ENCODE measurements at places on chromosomes 7 and 10.

DNA sequence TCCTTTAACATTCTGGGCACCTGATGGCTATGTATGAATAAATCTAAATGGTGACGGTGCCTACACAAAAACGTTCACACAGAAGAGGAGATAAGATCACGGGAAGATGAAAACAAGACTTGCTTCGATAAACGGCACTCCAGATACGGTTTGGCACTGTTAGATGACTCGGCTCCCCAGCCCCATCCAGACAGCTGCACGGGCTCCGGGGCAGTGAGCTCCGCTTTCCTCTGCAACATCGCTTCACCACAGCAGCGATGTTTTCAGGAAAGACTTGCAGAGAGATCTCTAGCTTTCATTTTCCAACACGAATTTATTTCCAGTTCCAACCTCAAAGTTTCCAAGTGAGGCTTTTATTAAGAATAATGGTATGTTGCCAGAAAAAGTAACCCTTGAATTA is 132.1 kb downstream of the KLF6 start:
- DNase-seq: no peak

- DNase-seq: no peak
Observed at GRCh38 chr7:30251708-30252329, 32.6 kb upstream of the ZNRF2 start.

- no peak for DNase-seq
Observed at GRCh38 chr10:3072641-3073360, 5.5 kb downstream of the PFKP start.

GRCh38 chr7:137755846-137756651 is 90.7 kb downstream of the DGKI start:
- no peak for DNase-seq

DNA sequence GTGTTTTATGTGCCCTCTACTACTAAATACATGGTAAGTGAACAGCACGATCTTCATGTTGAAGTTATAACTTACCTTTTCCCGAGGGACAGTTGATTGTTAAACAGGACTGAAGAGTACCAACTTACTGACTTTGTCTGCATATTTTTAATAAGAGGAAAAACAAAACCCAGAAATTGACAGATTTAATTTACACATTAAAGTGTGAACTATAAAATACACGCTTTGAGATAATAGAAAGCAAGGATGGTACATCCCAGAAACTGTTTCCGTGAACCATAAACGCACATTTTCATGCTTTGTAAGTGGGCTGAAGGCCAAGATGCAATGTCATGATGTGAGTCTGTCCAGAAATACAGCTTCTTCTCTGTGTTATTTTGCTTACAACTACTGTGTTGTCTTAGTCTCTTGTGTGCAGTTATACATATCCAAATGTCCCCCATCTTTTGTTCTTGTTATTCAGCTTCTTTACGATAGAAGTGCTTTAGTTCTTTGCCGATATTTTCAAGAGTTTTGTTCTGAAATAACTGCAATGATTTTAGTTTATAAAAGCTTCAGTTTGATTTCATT is 190.1 kb downstream of the MLLT10 start:
- DNase-seq: no peak

DNA sequence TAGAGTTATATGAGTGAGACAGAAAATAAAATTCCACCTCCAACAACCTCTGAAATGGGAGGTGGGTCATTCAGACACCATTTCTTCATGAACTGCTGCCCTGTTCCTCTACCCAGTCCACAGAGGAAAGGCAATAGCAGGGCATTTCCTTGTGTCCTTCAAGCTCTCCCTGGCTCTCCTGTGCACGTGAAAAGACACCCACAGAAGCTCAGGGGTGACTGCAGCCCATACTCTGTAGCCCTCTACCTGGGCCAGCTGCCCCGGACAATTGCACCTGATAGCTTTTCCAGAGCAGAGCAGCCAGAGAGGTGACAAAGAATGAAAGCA is 10.0 kb downstream of the ST8SIA6 start:
- DNase-seq: no peak

DNA sequence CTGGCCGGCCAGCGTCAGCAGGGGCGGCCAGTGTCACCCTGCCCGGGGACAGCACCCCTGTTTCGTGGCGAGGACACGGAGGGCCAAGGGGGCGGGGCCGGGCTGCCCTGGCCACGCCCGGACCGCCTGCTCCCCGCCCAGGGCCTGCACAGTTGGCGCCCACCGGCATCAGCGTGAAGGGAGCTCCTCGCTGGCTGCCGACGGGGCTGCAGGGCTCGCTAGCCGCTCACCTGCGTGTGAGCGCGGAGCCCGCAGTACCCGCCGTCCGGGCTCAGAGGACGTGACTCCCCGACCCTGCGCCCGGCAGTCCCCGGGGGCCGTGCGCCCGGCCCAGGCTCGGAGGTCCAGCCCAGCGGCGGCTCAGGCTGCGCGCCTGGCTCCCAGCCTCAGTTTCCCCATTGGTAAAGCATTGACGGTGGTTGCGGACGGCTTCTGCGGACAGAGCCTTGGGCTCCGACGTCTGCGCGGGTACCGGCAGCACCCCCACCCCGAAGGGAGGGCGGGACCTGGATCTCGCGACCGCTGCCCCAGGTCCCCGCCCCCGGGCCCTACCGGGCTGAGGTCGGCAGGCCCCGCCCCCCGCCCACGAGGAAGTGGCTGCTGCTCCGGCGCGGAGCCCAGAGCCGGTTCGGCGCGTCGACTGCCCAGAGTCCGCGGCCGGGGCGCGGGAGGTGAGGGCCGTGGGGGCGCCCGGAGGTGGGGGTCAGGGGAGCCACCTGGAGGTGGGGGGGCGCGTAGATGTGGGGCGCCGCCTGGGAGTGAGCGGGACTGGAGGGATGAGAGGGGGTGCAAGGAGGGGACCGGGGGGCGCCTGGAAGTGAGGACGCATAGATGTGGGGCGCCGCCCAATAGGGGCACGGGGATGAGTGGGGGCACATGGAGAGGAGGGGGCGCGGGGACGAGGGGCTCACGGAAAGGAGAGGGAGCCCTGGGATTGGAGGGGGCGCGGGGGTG is at the start of gene ARPC1B:
TSS of gene ARPC1B (plus strand) at position 620 of the 954 bp plus-strand sequence. CDS start 10,985 bp downstream, outside the sequence.
- peak; percentile 43 for DNase-seq

DNA sequence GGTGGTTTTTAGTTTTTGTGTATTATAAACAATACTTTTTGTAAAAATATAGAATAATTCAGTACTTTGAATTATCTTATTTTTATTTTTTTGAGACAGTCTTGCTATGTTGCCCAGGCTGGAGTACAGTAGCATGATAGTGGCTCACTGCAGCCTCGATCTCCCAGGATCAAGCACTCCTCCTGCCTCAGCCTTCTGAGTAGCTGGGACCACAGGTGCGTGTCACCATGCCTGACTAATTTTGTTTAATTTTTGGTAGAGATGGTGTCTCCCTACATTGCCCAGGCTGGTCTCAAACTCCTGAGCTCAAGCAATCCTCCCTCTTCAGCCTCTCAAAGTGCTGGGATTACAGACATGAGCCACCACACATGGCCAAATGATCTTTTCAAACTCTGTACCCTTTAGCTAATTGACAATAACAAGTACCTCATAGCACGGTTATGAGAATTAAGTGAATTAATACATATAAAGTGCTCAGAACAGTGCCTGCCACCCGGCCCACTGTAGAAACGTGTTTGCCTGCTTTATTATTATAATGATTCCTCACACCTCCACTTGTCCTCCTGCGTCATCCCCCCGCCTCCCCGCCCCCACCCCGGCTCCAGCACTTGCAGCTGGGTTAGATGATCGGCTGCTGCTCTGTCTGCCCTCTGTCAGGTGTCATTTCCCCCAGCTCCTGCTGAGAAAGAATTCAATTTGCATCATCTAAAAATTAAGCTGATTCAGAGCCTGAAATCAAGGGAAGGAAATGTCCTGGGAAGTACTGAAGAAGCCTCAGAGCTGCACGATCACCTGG is 53.6 kb upstream of the NRF1 start:
- DNase-seq: no peak

DNA sequence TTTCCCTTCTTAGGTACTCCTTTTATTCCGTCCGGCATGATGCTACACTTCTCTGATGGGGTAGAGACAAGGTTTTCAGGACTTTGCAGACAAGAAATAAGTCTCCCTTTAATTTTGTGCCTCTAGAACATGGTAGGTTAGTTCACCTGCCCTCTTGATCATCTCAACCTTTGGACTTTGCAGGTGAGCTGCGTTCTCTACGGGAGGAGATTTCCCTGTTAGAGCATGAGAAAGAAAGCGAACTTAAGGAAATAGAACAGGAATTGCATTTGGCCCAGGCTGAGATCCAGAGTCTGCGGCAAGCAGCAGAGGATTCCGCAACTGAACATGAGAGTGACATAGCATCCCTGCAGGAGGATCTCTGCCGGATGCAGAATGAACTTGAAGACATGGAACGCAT is 9.2 kb downstream of the CCDC136 start:
- DNase-seq: no peak

DNA sequence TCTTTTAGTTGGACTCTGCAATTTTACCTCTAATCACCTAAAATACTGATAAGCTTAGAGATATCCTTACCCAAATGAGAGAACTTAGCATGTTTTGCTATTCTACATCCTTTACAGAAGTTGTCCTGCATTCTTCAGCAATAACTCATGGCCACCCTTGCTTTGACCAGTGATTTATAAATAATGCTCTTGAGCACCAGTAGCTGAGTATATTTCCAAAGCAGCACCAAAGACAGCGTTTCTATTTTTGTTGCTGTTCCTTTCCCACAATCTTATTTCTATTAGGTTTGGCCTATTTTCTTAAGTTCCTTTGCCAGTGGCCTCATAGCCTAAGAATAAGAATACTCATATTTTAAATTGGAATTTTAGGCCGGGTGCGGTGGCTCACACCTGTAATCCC is 15.0 kb downstream of the ARPC1A start:
- DNase-seq: no peak

- no peak for DNase-seq
Observed at GRCh38 chr7:40598915-40599314, 464.1 kb downstream of the SUGCT start.

GRCh38 chr10:99470327-99470726 is 39.9 kb upstream of the GOT1 start:
- DNase-seq: no peak

DNA sequence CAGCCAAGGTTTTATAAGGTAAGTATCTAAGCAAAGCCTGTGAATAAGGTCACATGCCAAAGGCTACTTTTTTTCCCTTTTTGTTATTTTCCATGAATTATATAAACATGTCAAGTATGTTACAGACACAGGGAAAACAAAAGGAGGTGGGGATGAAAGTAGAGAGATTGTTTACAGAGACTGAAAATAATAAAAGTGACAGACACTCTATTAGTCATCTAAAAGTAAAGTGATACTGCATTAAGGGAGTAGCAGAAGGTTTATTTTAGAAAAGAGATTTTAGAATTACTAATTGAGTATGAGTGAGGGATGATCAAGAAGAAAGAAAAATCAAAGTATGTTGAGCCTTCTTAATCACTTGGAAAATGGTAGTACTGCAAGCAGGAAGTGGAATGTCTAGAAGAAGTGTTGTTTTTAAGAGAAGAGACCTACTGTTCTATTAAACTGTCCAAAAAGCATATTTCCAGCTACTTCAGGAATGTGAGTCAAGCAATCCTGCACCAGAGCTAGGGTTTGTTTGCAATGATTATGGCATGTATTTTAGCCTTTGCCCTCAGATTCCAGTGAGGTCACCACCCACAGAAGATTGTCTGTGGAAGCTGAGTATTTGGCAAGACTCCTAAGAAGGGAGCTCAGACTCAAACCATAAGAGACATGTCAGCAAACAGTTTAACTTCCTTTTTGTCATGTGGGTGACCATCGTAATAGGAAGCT is 177.9 kb upstream of the PLXDC2 start:
- DNase-seq: no peak

DNA sequence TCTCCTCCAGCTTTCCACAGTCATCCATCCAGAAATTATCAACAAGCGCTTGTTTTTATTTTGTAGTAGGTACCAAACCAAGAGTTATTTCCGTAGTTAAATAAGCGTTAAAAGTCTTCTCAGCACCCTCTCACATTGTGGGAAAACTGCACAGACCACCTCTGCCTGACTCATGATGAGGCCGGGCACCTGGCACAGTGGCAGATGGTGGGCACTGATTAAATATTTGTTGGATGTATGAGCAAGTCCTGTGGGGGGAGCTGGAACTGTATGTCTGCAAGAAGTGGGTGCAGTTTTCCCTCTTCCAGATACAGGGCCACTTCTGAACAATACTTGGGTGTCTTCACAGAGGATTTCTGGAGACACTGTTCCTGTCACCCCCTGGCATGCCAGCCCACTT is 5.3 kb upstream of the REPIN1 start:
- DNase-seq: no peak

DNA sequence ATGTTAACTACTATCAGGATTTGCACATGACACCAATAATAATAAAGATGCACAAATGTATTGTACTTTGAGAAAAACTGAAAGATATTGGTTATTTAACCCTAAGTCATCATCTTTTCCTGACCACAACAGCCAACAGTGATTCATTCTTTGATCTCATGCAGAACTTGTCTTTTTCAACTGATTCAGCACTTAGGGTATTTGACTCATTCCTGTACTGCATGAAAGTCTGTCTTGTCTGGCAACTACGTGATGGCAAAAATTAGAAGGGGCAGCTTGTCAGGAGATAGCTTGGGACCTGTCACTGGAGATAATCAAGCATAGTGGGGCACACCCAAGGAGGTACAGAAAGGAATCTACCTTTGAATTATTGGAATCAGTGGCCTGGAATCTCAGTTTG is 77.8 kb upstream of the LRRC17 start:
- no peak for DNase-seq

DNA sequence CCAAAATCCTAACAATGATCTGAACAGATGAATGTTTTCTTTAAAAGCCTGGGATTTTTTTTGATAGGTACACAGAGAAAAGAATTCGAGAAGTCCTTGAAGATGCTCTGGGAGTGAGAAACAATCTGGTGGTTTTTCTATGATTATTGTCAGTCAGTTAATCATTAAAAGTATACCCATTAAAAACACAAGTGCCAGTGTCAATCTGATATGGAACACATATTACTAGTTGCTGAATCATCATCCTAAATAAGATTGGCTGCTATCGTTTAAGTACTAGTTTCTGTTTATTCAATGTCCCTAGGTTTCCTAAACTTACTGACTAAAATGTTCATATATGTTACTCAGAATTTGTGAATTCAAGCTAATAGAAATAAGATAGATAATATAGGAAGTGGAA is 16.1 kb downstream of the COL28A1 start:
- no peak for DNase-seq

GRCh38 chr10:17836942-17837341 is 27.8 kb downstream of the MRC1 start:
- DNase-seq: no peak

GRCh38 chr7:111074071-111074747 is 16.7 kb upstream of the LRRN3 start:
- DNase-seq: no peak

GRCh38 chr7:152667958-152668357 is 8.0 kb downstream of the XRCC2 start:
- DNase-seq: no peak

GRCh38 chr7:51827631-51828030 is 511.0 kb upstream of the COBL start:
- no peak for DNase-seq

GRCh38 chr7:132609222-132609621 is 33.0 kb upstream of the PLXNA4 start:
- no peak for DNase-seq
